ENCODE measurements at places on chromosomes 1 and 21.

DNA sequence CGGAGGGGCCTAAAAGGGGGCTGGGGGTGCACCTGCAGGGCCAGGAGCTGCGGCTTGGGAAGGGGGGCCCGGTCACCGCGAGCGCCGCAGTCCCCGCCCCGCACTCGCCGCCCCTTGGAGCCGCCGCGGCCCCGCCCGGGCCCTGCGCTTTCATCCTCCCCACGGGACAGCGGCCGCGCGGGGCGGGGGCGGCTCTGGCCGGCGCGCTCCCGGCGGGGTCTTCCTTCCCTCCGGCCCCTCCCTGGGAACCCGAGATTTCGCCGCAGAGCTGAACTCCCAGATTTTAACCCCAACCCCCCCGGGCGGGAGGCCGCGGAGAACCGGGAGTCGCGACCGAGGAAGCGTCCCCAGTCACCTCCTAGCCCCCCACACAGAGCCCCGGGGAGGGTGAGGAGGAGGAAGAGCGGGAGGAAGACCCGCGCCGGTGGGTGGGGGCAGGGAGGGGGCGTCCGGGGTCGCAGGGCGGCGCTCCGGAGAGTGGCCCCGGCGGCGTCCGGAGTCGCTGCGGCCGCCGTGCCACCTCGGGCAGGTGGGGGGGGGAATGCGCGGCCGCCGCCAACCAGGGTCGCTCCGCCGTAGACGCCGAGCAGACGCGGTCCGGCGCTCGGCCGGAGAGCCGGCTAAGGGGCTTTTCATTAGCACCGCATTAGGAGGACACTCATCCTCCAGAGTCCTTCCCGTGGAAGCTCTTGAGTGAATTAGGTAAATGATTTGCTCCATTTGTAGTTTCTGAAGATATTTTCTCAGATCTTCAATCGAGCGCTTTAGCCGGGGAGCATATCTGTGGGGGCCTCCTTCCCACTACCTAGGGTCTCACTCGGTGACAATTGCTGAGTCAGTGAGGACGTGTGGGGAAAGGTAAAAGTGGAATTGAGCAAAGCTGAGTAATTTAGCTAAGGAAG lies 31.6 kb upstream of the NFIA start:
- DNase-seq: no peak

- DNase-seq: no peak
These were observed 11.3 kb upstream of the FRRS1 start for GRCh38 chr1:99777752-99778151.

DNA sequence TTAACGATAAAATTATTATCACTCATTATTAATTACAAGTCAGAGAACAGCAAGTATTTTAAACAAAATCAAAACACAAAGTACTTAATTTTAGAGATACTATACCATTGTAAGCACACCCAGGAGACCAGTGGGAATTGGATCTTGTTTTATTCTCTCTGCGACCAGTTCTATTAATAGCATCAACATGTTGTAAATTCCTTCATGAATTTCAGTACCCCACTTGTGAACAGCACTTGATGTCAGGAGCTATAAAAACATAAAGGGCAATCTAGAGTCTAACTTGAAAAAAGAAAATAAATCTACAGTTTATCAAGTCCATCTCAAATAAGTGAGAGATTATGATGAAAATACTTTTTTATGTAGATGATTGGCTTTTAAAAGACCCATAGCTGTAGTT lies 42.9 kb downstream of the USP24 start:
- no peak for DNase-seq

GRCh38 chr1:157390651-157391050 lies 161.7 kb downstream of the FCRL5 start:
- no peak for DNase-seq

DNA sequence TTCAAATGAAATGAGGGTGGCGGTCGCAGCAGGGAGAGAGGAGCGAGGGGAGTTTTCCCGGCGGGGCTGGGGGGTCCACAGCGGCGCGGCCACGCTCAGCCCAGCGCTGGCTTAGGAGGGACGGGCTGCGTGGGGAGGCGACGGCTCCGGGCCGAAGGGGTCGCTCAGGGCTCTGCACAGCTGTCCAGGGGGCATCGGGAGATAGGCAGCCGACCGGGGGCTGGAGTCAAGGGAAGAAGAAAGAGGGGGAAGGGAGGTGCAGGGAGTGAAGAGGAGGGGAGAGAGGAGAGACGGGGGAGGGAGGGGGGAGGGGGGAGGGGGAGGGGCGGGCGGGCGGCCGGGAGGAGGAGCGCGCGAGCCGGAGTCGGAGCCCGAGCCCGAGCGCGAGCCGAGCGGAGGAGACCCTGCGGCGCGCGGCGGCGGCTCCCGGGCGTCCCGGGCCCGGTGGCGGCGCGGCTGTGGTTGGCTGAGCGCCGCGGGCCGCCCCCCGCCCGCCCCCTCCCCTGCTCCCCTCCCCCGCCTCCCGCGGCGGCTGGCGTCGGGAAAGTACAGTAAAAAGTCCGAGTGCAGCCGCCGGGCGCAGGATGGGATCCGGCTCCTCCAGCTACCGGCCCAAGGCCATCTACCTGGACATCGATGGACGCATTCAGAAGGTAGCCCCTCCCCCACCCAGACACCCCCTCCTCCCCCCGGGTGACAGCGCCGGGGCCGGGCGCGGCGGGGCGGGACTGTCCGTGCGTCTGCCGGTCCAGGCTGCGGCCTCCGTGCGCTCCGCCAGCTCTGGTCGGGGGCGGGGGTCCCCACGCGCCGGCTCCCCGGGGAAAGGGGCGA lies at the start of gene PDE9A:
TSS of gene PDE9A (plus strand) at position 391 of the 831 bp plus-strand sequence. CDS start at position 585, 194 bp downstream.
- no peak for DNase-seq

DNA sequence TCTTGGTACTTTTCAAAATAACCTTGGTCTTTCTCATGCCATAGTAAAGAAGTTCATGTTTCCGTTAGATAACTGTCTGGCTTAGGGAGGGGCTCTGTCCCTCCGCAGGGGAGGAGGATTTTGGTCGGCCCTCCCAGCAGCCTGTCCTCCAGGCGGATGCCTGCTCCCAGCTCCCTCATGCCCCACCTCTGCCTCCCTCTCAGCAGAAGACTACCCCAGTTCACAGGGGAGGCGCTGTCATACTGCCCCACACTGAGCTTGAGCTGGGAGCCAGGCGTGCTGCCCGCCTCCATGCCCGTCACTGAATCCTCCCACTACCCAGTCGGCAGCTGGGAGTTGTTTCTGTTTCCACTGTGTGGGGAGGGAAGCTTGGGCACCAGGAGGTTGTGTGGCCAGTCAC lies 127.3 kb downstream of the CAMTA1 start:
- DNase-seq: no peak

- DNase-seq: no peak
These were observed 3.1 kb downstream of the ACAP3 start for GRCh38 chr1:1304331-1305299.

- no peak for DNase-seq
These were observed 10.7 kb upstream of the CD2 start for GRCh38 chr1:116743535-116743934.

GRCh38 chr1:58784758-58785441 lies 1.1 kb upstream of the JUN start:
- peak; percentile 80 for DNase-seq

- no peak for DNase-seq
These were observed 104.2 kb downstream of the ETS2 start for GRCh38 chr21:38909929-38910328.

DNA sequence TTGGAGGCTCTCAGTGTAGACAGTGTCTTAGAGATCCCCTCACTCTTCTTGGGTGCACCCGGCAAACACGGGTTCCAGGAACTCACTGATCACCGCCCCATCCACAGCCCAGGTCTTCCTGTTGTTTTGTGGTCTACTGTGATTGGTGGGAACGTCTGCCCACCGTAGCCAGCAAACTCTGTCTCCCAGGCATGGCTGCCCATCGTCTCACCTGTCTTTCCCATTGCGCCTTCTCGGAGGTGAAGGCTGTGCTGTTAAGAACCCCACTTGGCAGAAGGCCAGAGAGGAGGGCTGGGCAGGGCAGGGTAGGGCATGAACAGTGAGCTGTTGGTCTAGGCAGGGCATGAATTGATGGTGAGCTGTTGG lies 14.1 kb upstream of the KCNA2 start:
- DNase-seq: no peak

- no peak for DNase-seq
These were observed 131.9 kb downstream of the BACH1 start for GRCh38 chr21:29430576-29430975.

DNA sequence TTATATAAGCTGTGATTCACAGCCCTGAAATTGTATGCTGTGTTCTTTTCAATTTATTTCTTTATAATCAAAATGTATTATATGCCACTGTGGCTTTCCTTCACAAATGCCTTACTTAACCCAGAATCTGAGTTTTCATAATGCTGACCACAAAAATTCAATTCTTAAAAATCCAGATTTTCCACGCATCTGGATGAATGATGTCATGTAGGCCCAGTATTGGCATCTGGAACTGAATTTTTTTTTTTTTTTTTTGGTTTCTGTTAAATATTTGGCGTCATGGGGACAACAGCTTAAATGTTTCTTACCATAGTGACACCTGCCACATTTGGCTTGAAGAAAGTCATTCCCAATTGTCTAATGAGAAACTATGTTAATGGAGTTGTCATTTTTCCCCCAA lies 296.8 kb downstream of the TM2D1 start:
- DNase-seq: no peak

GRCh38 chr1:42922687-42923366 lies 35.8 kb downstream of the SLC2A1 start:
- peak; percentile 22 for DNase-seq

GRCh38 chr1:203034422-203035110 lies 8.3 kb downstream of the PPFIA4 start:
- no peak for DNase-seq

DNA sequence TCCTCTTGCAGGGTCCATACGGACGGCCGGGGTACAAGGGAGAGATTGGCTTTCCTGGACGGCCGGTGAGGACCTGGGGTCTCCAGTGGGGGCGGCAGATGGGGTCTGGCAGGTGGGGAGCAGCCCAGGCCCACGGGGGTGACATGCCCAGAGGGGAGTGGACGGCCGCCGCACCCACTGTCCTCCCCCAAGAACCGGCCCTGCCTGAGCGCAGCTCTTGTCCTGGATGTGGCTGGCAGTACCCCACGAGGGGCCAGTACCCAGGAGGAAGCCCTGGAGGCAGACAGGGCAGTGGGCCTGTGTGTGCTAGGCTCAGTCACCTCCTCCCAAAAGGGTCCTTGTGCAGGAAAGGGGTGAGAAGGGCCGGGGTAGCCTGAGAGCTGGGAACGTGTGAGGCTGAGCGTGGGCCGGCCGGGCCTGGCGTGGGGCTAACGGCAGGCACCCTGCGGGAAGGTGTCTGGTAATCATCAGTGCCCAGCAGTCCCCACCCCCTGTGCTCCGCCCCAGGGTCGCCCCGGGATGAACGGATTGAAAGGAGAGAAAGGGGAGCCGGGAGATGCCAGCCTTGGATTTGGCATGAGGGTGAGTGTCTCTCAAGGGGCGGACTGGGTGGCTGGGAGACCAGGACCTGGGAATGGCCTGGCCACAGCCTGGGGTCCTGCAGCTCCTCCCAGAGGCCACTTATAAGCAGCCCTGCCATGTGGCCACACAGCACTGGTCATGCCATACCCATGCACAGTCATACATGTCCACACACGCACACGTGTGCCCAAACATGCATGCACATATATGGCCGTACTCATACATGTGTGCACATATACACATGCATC lies 47.2 kb downstream of the SLC19A1 start:
- no peak for DNase-seq

GRCh38 chr21:44006017-44006619 lies 6.0 kb upstream of the TRAPPC10 start:
- no peak for DNase-seq

GRCh38 chr1:24688621-24689195 lies 45.6 kb downstream of the SRRM1 start:
- no peak for DNase-seq

- DNase-seq: no peak
These were observed 30.0 kb upstream of the SGIP1 start for GRCh38 chr1:66503841-66504470.

- no peak for DNase-seq
These were observed 88.0 kb upstream of the AK4 start for GRCh38 chr1:65059930-65060538.

GRCh38 chr1:28091043-28091781 lies 2.8 kb upstream of the EYA3 start:
- DNase-seq: peak; percentile 48

- no peak for DNase-seq
These were observed 33.7 kb downstream of the LRRC42 start for GRCh38 chr1:53979712-53980450.

DNA sequence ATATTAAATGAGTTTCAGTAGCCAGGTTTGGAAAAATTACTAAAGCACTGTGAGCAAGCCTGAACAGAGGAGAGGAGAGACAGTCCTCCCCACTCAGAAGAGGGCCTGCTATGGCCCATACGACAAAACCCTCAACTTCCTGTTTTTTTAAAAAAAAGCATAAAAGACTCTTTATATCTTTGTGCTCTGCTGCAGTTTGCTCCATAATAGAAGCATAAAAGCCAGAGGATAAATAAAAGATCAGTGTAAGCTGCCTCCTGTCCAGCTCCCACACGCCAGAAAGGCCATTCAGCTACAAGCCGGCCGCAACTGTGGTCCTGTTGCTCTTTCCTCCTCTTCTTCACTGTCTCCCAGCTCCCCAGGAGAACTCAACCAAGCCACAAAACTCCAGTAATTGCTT lies 37.8 kb downstream of the NID1 start:
- DNase-seq: no peak

- no peak for DNase-seq
These were observed 9.0 kb upstream of the IFNGR2 start for GRCh38 chr21:33394260-33394659.

DNA sequence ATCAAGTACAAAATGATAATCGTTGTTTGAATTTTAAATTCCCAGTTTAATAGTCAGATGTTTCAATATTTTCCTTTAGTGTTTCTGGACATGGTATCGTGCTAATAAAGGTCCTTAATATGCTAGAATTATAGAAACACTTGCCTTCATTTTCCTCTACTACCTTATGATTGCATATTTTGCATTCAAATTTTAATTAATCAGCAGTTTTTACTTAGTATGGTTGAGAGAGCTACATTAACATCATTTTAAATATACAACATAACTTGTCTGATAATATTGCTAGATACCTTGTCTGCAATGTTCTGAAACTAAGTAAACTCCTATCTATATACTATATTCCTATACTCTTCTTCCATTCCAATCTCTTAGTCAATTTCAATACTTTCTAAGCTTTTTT lies 66.3 kb downstream of the USH2A start:
- no peak for DNase-seq

GRCh38 chr1:226310245-226310540 lies 1.2 kb upstream of the LIN9 start:
- no peak for DNase-seq

DNA sequence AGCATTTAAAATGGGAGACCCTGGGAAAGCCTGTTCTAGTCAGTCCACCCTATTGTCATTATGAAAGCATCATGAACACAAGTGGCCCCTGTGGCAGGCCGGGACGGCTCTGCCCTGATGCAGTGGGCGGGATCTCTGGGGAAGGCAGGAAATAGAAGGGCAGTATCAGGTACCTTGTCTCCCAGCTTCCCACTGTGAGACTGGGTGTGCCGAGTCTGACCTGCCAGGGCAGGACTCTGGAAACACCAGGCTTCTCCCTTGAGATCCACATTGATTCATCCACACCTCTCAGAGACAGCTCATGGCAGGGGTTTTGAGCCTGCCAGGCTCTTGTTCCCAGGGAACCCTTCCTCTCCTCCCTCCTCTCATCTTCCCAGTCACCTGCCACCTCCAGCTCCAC lies 24.5 kb upstream of the GNPAT start:
- DNase-seq: no peak

GRCh38 chr1:9720785-9721605 lies 69.5 kb downstream of the PIK3CD start:
- no peak for DNase-seq

Data from T-helper 22 cell (primary cell).